ENCODE measurements at places on chromosomes 5 and 9.

DNA sequence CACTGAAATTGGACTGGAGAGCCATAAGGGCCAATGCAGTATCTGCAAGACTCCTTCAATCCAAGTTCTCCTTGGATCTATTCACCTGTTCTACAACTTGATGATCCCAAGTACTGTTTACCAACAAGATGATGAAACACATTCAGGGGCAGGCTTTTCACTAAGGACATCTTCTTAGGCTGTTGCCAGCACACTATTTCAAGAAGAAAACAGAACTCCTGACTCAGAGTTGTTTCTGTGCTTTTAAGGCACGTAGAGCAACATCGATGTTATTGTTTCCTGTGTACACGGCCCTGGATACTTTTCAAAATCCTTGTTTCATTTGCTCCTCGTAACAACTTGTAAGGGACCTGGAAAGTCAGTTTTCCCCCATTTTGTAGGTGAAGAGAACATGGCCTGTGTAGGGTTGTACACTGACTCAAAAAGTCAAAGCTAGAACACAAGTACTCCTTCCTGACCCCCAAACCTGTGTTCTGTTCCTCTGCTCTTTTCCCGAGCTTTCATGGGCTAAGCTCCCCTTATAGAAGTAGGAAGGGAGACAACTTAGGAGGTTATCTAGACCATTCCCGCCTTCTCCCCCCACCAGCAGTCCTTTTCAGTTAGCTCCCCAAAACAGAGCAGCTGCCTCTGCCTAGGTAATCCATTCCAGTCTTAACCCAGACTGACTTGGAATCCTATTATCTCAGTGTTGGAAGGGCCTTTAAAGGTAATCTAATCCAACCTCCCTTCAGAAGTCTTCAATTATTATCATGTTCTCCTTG lies 5.2 kb upstream of the MGAT1 start:
- peak; percentile 39 for DNase-seq

GRCh38 chr5:9850456-9850855 lies 220.3 kb upstream of the TAS2R1 start:
- DNase-seq: no peak

GRCh38 chr5:159186319-159186718 lies 23.0 kb downstream of the RNF145 start:
- DNase-seq: no peak

DNA sequence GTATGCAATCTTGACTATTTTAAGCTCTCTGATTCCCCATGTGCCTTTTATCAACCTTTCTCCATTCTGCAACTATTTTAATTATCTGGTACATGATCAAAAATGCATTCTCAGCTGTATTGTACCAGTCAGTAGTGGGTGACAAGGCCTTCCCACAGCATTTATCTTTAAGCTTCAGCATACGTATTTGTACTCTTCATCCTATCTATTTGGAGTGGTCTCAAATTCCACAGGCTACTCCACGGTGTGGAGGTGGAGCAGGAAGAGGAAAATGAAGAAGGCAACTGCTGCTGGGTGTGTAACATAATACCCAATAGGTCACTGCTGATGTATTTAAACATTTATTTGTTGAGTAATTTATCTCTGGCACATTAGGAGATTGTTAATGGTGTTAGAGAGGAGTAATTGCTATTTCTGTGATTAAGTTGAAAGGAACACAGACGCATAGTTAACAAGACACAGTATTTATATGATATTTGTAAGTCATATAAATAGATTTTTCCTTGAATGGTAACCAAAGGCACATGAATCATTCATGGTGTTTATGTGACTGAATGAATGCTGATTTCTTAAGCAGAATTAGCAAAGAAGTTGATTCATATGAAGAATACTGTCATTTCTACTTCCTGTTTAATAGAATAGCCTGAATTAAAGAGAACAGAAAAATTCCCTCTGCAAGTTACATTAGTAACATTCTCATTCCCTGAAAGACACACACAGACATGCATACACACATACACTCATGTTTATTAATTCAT lies 153.8 kb upstream of the NR3C1 start:
- DNase-seq: peak; percentile 84

GRCh38 chr5:122063836-122064235 lies 14.2 kb downstream of the LOX start:
- DNase-seq: peak; percentile 56

- DNase-seq: no peak
Measured at GRCh38 chr9:134531220-134531970, 110.2 kb upstream of the COL5A1 start.

DNA sequence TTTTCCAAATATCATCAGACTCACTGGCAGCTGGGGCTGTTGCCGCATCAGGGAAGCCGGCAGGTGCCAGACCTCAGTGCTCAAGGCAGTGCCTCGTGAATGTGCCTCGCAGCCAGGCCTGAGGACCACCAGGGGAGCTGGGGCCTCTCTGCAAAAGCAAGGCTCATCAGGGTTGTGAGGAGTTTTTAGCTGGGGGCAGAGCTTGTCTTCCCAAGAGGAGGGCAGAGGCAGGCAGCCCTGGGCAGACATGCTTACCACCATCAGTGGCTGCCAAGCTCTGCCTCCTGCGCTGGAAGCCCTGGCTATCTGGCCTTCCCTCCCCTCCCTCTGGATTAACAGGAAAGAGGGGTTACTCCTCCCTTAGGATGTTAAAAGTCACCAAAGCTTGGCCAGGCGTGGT lies 8.8 kb upstream of the TBC1D9B start:
- DNase-seq: no peak

DNA sequence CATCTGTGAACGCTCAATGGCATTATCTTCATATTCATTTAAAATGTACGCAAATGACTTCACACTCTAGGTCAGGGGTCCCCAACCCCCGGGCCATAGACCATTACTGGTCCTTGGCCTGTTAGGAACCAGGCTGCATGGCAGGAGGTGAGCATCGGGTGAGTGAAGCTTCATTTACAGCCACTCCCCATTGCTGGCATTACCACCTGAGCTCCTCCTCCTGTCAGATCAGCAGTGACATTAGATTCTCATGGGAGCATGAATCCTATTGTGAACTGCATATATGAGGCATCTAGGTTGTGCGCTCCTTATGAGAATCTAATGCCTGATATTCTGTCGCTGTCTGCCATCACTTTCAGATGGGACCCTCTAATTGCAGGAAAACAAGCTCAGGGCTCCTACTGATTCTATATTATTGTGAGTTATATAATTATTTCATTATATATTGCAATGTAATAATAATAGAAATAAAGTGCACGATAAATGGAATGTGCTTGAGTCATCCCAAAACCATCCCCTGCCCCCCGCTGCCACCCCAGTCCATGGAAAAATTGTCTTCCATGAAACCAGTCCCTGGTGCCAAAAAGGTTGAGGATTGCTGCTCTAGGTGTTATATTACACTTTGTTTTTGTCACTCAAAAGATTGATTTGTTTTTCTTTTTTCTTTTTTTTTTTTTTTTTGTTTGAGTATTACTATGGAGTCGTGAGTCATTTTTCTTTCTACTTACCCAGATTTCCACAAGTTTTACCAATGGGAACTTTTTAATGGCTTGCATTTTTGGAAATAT lies 127.2 kb downstream of the DOCK8 start:
- DNase-seq: no peak

DNA sequence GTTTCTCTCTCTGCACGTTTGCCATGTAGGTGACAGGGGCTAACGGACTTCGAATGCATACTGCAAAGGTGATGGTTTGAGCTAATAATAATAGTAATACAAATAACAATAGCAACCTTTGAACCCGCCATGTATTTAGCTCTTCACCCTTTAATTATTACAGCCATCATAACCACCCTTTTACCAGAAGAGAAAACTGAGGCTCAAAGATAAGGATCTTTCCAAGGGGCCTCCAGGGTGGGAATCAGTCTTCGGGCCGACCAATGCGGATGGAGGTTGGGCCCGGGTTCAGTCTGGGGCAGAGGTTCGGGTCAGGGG lies 494 bp downstream of the CDKN2AIPNL start:
- DNase-seq: no peak

GRCh38 chr5:68196876-68197275 lies 18.7 kb upstream of the PIK3R1 start:
- no peak for DNase-seq

DNA sequence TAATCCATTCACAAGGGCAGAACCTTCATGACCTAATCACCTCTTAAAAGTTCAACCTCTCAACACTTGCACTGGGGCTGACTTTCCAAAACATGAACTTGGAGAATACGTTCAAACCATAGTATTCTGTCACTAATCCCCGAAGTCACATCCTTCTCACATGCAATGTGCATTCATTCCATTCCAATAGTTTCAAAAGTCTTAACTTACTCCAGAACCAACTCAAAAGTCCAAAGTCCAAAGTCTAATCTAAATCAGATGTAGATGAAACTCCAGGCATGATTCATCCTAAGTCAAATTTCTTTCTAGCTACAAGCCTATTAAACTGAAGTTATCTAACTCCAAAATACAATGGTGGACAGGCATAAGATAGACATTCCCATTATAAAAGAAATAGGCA lies 21.7 kb upstream of the ADAMTSL1 start:
- peak; percentile 32 for DNase-seq

DNA sequence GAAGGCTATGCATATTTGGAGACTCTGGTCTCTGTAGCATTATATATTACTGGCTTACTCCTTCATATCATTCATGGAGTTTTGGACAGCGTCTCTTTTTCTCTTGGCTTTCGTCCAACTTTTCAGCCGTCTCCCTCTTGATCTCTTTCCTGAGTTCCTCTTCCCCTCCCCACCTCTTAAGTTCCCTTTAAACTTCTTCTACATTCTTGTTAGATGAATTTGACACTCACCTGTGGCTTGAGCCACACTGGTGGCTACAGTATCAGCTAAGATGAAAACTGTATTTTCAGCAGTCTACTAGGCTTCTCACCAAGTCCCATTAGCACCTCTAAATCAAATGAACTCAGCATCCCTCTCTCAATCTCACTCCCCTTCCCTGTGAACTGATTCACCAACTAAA lies 128.1 kb downstream of the STARD4 start:
- peak; percentile 19 for DNase-seq

Data from EH (cell line).